Smooth muscle cell of bladder (primary cell): ENCODE measurements at places on chromosomes 5 and 9. TPM values are rescaled to one million over a fixed set of nuclear protein-coding genes. Genes with fewer than 3 reads are reported as not detected.

Gene KDM4C
- 29.2 and 34.5 TPM in 2 replicates for total RNA-seq

Gene FBXO10
- 9.2 and 13.0 TPM in 2 replicates for total RNA-seq

Gene DOLPP1
- 5.7 and 6.9 TPM in 2 replicates for total RNA-seq

Gene ADGRV1
- 0.18 and 0.28 TPM in 2 replicates for total RNA-seq

Gene PCDHGB5
- total RNA-seq = 15.9 and 19.9 TPM in 2 replicates

Gene ARPC5L
- total RNA-seq = 10.4 and 11.6 TPM in 2 replicates

Gene PCDHGA2
- 2.7 and 2.8 TPM in 2 replicates for total RNA-seq

Gene SMIM33
- not detected in 2 replicates for total RNA-seq

Gene FOXD4L3
- not detected in 2 replicates for total RNA-seq

Gene KIAA1958
- 1.00 and 1.5 TPM in 2 replicates for total RNA-seq

Gene SLCO6A1
- not detected in 2 replicates for total RNA-seq

Gene HAVCR2
- total RNA-seq = under 0.01 and 0.09 TPM in 2 replicates

Gene ANKRD34B
- total RNA-seq = under 0.01 TPM in 1 of 2 replicates, not detected in the other

Gene GCNT4
- 4.3 and 6.5 TPM in 2 replicates for total RNA-seq

Gene PALM2AKAP2
- total RNA-seq = 9.7 and 15.6 TPM in 2 replicates

Gene SNCB
- total RNA-seq = 0.18 TPM in 1 of 2 replicates, not detected in the other

Gene UNC13B
- total RNA-seq = 14.9 and 17.6 TPM in 2 replicates

Gene ACTBL2
- 1.1 and 3.0 TPM in 2 replicates for total RNA-seq

Gene FAXDC2
- total RNA-seq = 5.1 and 6.0 TPM in 2 replicates

Gene PCA3
- total RNA-seq = not detected in 2 replicates

Gene CTXN3
- not detected in 2 replicates for total RNA-seq

Gene PCDHB7
- 0.18 and 0.71 TPM in 2 replicates for total RNA-seq

Gene BARHL1
- not detected in 2 replicates for total RNA-seq

Gene PROB1
- 0.71 and 1.0 TPM in 2 replicates for total RNA-seq

Gene CRHBP
- total RNA-seq = 1.3 and 2.1 TPM in 2 replicates

Gene MEGF10
- 0.14 TPM in 1 of 2 replicates, not detected in the other for total RNA-seq

Gene C7
- total RNA-seq = 1.1 and 4.0 TPM in 2 replicates

Gene SLC2A6
- 12.9 and 14.1 TPM in 2 replicates for total RNA-seq

Gene FBP2
- not detected in 2 replicates for total RNA-seq

Gene GTF3C4
- total RNA-seq = 7.7 and 8.8 TPM in 2 replicates

Gene COX7C
- 226 and 241 TPM in 2 replicates for total RNA-seq

Gene TRAF1
- 2.3 TPM in 2 replicates for total RNA-seq
